ENCODE measurements at places on chromosomes 3 and 15.

DNA sequence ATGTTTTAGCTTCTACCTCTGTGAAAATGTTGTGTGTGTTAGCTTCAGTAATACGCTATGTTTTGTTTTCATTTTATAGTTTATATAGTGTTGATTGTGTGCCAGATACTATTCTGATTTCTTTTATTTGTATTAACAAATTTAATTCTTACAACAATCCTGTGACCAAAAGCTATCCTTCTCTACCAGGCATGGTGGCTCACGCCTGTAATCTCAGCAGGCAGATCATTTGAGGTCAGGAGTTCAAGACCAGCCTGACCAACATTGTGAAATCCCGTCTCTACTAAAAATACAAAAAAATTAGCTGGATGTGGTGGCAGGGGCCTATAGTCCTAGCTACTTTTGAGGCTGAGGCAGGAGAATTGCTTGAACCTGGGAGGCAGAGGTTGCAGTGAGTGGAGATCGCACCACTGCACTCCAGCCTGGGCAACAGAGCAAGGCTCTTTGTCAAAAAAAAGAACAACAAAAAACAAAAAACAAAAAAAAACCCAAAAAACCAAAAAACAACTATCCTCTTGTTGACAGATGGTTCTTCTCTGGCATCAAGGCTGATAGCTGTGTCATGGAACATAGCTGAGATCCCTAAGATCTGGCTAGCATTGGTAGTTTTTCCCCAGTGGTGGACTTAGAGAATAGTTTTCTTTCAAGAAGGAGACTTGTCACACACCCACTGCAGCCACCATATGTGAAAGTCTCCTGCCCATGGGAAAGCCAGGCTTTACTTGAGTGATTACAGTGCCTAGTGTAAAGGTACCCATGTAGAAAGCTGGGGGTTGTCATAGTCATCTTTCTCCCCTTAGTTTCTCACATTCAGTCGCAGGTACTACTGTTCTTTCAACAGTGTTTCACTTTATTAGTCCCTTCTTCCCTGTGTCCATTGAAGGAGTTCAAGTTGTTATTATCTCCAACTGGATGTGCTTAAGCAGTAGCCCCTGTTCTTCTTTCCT, 116.5 kb downstream of the UBE2E2 start:
- DNase-seq: no peak

GRCh38 chr3:20787005-20787404, 601.0 kb upstream of the SGO1 start:
- DNase-seq: no peak

DNA sequence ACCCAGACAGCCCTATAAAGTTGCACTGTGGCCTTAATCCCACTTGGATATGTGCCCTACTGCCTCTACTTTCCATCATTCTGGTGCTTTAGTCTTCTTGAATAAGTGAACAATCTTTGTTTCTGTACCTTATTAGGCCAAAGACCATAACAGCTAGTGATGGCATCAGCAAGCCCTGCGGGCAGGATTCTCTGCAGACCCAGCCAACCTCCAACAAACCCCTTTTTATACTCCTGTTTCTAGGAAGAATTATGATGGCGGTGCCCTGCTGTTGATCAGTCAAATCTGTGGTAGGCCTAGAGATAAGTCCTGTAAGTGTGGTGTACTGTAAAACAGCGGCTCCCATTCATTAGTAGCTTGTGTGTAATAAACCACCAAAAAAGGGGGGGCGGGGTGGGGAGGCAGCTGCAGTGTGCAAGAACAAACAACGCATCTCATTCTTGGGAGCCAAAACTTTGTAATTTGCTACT, 40.5 kb downstream of the SOX2 start:
- DNase-seq: no peak

- peak; percentile 90 for DNase-seq
Observed at GRCh38 chr15:73295630-73296286, 73.0 kb downstream of the HCN4 start.

- DNase-seq: peak; percentile 10
Observed at GRCh38 chr3:46955801-46956259, 20.7 kb downstream of the CCDC12 start.
